H4 (cell line): ENCODE measurements at places on chromosomes 4 and X. TPM values are rescaled to one million over a fixed set of nuclear protein-coding genes. Genes with fewer than 3 reads are reported as not detected.

Gene JCHAIN
- total RNA-seq, result 1.3 TPM in 1 of 2 replicates, not detected in the other

Gene PHOX2B
- not detected in 2 replicates for total RNA-seq

Gene CD38
- 0.02 TPM in 1 of 2 replicates, not detected in the other for total RNA-seq

Gene GLRB
- 2.0 and 4.2 TPM in 2 replicates for total RNA-seq

Gene PNMA6F
- not detected in 2 replicates for total RNA-seq
